ENCODE measurements at places on chromosomes 1 and 21.

- no peak for DNase-seq
Observed at GRCh38 chr1:184187097-184187496, 135.6 kb downstream of the TSEN15 start.

DNA sequence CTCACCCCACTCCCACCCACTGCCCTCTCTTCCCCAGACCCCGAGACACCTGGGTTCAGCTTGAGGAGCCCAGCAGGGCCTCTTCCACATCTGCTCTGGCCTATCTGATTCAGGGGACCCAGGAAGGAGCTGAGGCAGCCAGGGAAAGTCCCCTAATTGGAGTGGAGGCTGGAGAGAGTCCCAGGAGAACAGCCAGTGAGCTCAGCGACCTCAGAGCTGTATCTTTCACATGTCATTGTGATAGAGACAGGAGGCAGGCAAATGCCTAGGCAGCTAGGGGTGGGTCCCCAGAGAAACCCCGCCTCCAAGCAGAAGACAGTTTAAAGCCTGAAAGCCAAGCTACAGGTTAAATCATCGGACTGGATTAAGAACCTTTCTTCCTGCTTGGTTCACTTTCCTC, 122.7 kb downstream of the MATN1 start:
- DNase-seq: no peak

- no peak for DNase-seq
Observed at GRCh38 chr21:18164933-18165332, 79.7 kb upstream of the CHODL start.

- no peak for DNase-seq
Observed at GRCh38 chr1:38020396-38020795, 7.9 kb downstream of the UTP11 start.

DNA sequence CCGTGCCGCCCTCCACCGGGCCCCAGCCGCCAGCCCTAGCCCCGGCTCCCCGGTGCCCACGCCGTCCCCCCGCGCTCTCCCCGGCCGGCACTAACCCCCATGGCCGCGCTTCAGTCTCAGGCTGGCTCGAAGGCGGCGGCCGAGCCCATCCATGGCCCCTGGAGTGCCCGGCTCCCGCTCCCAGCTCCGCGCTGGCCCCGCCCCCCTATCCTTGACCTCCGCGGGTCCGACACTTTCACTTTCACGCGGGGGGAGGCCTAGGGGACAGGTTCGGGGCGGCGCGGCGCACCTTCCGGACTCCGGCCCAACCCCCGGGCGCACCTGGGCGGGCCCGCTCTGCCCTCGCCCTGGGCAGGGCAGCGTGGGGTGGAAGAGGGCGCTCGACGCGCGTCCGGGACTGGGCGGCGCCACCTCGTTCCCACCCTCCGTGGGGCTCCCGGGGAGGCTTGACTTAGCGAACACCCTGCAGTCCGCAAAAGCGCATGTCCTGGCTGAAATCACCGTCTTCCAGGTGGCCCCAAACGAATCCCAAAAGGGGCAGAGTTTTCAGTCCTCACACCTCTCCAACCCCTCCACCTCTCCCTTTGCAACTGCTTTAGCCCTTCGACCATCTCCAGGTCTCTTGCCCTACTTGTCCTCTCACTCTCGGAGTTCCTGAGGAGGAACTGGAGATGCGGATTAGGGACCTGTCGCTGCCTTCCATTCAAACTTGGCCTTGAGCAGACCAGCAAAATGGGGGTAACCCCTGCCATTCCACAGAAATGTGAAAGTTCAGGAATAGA, 3.9 kb upstream of the DENND2D start:
- peak; percentile 55 for DNase-seq

DNA sequence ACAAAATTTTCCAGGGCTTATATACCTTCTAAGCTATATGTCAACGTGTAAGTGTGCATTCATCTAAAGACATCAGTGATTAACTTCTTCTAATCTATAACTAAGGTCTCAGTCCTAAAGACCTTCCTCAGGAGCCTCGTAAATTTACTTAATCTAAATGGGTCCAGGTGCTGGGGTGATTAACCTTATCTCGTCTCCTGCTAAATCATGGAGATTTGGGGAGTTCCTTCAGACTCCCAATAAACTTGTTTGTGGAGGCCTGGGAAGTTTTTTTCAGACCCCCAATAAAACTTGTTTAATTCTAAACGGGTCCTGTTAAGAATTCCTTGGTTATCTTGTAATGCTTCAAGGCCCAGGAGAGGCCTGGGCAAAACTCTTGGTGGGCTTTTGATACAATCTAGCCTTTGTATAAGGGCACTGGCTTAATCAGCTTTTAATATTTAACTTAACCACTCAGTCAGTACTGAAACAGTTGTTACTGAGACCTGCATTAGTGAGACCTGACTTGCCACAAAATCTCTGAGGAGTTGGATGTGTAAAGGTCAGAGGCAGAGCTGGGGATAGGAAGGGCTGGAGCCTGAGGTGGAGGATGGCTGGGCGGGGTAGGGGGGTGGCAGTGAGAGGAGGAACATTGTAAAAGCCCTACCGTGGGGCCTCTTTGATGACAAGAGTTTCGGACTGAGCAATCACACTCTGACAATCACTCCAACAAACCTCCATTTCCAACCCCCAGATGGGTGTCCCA, 6.2 kb upstream of the HMGCS2 start:
- no peak for DNase-seq

DNA sequence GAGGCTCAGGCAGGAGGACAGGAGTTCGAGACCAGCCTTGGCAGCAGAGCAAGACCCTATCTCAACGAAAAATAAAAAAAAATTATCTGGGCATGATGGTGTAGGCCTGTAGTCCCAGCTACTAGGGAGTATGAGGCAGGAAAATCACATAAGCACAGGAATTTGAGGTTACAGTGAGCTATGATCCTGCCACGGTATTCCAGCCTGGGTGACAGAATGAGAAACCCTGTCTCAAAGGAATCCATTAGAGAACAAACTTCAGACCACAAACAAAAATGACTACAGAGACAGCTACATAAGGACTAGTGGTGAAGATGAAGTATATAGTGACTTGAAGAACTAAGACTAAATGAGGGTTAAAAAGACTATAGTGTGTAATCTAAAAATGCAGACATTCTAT, 233.1 kb downstream of the RERE start:
- no peak for DNase-seq

DNA sequence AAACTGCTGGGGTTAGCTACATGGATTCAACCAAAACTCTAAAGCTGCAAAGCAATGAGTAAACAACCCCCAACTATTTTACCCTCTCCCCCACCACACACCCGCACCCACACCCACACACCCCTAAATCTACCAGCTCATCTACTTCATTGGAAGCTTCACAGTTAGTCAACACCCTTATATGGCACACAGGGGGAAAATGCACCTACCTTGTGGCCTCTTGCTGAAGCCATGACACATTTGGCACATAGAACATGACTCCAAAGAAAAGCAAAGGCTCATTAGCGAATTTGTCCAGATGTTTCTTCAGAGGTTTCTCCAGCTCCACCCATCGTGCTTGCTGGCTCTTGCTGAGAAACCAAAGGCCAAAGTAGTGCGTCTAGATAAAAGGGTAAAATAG, 99.8 kb downstream of the PTPN14 start:
- no peak for DNase-seq

DNA sequence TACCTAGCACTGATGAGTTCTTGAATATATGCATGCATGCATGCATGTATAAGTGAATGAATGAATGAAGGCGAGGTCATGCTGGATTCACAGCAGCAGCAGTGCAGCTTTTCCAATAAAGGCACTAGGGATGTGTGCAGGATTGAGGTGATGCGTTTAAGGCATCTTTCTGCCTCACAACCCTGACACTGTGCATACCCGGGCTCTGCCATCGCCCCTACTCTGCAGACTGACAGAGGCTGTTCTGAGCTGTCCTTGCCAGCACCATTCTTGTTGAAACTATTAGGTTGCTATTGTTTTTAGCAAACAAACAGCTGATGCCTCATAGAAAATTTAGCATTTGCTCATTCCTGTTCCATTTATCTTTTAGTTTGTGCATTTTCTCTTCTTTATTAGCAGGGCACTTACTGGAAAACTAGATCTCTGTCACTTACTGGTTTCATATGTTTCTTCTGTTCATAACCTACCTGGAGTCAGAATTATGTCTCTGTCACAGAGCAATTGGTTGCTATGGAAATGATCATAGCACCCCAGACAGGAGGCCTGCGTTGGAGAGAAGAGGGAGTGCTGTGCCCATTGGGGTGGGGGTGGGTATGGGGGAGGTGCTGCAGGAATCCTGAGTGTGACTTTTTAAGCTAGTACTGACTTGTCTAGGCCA, 79.0 kb downstream of the CD58 start:
- no peak for DNase-seq

DNA sequence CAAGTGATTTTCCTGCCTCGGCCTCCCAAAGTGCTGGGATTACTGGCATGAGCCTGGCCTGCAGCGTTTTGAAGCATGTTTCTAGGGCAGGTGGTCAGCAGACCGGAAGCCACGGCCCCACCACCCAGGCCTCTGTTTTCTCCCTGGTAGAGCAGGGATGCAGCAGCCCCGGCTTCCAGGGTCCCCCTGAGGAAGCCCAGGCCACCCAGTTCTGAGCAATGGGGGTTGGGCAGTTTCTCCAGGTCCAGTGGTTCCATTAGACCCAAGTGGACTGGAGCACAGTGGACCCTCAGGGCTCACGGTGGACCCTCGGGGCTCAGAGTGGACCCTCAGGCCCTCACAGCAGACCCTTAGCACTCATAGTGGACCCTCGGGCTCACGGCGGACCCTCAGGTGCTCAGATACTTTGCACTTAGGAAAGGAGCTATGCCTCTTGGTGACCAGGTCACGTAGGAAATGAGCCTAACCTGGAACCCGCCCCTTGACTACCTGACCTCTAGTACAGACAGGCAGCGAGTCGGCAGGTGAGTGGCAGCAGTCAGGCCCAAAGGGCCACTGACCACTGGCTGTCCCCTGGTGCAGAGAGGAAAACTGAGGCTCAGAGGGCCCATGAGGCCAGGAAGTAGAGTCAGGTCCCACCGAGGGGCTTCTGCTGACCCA, 4.6 kb upstream of the FNDC10 start:
- no peak for DNase-seq

DNA sequence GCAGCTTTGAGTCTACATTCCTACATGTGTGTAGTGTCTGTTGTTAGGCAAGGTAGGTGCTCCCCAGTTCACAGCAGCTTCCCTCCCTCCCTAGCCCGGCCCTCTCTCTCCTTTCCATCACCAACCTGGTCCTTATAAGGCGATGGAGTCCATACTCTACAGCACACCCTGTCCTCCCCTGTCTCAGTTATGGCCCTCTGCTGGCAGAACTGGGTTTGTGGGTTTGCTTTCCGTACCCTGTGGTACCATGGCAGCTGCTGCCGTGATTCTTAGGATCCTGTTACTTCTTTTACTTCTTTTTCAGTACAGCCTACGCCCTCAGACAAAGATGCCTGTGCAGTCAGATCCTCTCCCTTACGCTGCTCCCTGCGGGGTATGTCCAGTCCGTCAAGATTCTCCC, 31.7 kb downstream of the AK5 start:
- DNase-seq: no peak

DNA sequence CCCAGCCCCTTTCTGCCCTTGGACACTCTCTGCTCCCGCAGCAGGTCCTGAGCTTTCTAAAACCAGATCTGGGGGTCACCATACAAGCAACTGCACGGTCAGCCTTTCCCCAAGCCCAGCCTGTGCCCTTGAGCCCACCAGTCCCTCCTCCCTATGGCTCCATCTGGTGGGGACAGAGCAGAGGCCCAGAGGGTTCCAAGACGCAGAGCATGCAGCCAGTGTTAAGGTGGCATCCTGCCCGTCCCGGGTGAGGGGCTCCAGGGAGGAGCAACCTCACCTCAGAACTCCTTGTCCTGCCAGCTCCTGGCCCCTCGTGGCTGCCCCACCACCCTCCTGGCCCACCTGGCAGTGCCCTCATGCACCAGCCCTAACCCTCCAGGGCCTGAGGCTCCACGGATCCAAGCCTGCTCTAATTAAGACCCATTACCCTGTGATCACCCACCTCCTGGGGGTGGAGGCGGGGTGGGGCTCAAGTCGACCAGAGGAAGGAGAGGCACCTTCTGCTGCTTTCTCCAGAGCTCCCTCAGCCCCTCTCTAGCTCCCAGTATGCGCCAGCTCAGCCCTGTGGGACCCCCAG, 8.5 kb downstream of the CHD5 start:
- DNase-seq: no peak

- DNase-seq: no peak
Observed at GRCh38 chr1:9841460-9841859, 17.7 kb upstream of the CLSTN1 start.

DNA sequence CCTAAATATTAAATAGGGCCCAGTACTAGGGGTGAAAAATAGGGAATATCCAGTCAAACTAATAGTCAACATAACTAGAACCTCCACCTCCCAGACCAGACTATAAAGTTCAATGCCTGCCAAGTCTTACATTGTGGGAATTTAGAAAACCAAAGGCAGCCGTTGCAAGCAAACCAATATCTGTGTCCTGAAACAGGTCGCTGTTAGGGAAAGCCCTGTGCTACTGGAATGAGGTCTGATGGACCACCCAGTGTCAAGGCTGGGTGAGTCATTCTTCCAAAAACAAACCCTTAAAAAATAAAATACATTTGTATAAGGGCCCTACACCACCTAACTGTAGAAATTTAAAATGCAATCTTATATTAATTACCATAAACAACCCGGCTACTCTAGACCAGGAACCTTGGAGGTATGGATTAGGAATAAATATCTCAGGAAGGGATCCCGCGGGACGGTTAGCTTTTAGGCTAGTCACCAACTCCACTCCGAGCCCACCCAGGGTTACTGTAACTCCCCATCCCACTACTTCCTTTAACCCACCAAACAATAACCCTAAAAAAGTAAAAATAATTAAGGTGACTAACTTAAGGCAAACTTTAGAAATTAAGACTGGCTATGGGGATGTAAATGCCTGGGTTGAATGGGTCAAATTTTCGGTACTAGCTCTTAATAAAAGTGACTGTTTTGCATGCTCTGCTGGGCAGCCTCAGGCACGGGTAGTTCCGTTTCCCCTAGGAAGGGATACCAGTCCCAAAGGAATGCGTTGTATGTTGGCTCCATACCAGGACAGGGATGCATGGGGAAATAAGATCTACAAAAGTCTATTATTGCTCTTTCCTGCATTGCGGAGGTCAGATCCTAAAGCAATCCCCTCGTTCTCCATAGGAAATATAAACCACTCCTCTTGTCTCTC, 65.4 kb upstream of the TLR5 start:
- DNase-seq: no peak

- no peak for DNase-seq
Observed at GRCh38 chr1:107687849-107688753, 276.9 kb downstream of the VAV3 start.

GRCh38 chr21:36640721-36641244, 58.1 kb upstream of the SIM2 start:
- no peak for DNase-seq

GRCh38 chr1:22893292-22893691, 79.4 kb downstream of the LACTBL1 start:
- no peak for DNase-seq

DNA sequence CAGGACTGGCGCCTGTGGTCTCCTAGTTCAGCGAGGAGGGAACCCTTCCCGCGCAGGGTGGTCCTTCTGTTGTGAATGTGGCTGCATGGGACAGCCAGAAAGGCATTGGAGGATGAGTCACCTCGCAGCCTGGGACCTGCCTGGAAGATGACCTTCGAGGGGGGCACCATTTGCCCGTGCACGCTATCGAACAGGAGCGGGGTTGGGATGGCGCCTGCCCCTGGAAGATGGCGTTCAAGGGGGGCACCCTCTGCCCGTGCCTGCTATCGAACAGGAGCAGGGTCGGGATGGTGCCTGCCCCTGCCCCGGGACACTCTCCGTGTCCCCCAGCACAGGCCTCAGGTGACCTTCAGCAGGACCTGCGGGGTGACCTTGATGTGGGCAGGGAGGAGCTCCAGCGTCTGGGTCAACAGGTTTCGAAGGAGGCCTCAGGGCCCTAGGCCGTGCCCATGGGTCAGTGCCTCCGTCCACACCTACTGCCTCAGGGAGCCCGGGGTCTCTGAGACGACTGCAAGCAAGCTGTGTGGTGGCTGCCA, 1.7 kb upstream of the ACTRT2 start:
- no peak for DNase-seq

- no peak for DNase-seq
Observed at GRCh38 chr21:32328595-32328994, 29.9 kb downstream of the MRAP start.
